Stimulated activated CD4-positive, alpha-beta T cell treated with anti-CD3 and anti-CD28 coated beads, Interleukin-1b, Interleukin-23, amount 100 ng/mL, for 24 hours (primary cell): ENCODE measurements at places on chromosomes 3 and 15.

- no peak for DNase-seq
Measured at GRCh38 chr3:161177991-161178390, 43.1 kb upstream of the NMD3 start.

- no peak for DNase-seq
Measured at GRCh38 chr15:40944510-40945296, 8.6 kb upstream of the CHAC1 start.

GRCh38 chr3:61181874-61182273 lies 69.4 kb downstream of the FHIT start:
- DNase-seq, result no peak

- DNase-seq, result no peak
Measured at GRCh38 chr3:123236902-123237301, 35.2 kb downstream of the SEC22A start.

DNA sequence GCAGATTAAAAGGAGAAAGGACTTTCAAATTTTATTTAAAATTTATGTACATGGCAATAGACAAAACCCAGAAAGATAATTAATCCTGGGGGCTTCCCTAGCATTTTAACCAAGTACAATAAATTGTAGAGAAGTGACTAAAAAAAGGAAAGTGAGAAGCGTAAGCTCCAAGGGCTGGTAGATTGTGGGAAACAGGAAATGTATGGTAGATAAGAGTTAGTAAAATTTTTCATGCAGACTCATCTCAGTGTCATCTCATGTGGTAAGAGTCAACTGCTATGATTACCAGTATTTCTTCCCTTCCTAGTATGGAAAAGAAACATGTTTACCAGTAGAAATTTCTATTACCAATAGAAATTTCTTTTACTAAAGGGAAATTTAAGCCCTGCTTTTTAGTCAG lies 464.3 kb upstream of the AGTR1 start:
- DNase-seq, result no peak

DNA sequence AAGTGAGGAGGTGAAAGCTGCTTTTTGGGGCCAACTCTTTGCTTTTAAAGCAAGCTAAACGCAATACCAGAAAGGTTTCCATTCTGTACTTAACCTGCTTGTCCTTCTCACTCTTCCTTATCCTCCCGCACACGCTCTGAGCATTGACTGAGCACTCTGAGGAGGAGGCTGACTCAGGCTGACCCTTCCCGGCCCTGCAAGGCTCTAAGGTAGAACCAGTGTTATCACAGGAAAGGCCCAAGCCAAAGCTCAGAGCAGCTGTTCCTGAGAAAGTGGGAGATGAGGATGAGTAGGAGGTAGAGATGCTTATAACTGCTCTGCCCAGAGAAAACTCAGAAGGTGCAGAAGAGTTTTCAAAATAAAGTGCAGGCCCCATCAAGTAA lies 2.3 kb downstream of the B3GNT5 start:
- no peak for DNase-seq

DNA sequence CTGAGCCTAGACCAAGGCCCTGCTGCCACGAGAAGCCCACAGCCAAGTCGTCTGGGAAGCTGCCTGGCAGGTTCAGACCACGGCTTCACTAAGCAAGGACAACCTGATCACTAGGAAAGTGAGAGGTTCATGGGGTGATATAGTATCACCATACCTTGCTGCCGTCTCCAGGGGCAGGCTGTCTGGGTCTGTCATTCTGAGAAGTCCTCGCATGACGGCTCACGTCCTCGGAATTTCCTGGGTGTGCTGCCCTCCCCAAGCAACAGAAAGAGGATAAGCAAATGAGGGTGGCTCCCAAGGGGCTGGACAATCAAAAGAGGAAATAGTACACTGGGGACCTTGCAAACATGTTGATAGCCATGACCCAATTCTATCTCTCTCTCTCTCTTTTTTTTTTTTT lies 207.4 kb upstream of the IGF1R start:
- DNase-seq, result no peak

GRCh38 chr3:43994657-43995546 lies 246.8 kb upstream of the TOPAZ1 start:
- no peak for DNase-seq

DNA sequence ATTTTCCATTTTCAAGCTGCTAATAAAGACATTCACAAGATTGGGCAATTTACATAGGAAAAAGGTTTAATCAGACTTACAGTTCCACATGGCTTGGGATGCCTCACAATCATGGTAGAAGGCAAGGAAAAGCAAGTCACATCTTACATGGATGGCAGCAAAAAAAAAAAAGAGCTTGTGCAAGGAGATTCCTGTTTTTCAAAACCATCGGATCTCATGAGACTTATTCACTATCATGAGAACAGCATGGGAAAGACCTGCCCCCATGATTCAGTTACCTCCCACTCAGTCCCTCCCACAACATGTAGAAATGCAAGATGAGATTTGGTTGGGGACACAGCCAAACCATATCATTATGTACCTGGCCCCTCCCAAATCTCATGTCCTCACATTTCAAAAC lies 202.0 kb downstream of the FNDC3B start:
- no peak for DNase-seq

- no peak for DNase-seq
Measured at GRCh38 chr3:15271785-15272381, 60.5 kb downstream of the SH3BP5 start.

DNA sequence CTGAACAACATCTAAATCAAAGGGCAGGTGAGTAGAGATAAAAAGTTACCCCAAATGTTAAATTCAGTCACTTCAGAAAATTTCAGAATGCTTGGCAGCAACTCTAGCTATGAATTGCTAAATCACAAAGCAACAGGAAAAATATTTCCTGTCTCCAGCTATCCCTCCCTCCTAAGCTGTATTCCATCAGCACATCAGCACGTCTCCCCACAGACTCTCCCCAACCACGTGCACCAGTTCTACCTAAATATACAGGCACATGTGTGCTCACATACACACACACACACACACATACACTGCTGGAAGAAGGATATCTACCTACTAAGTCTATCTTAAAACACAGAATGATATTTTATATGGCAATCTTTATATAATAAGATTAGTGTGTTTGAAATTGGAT lies 177.1 kb upstream of the ARHGEF26 start:
- DNase-seq, result no peak

- DNase-seq, result no peak
Measured at GRCh38 chr15:54722342-54722986, 474.3 kb downstream of the RSL24D1 start.

- no peak for DNase-seq
Measured at GRCh38 chr3:99859825-99860224, 42.2 kb downstream of the CMSS1 start.

DNA sequence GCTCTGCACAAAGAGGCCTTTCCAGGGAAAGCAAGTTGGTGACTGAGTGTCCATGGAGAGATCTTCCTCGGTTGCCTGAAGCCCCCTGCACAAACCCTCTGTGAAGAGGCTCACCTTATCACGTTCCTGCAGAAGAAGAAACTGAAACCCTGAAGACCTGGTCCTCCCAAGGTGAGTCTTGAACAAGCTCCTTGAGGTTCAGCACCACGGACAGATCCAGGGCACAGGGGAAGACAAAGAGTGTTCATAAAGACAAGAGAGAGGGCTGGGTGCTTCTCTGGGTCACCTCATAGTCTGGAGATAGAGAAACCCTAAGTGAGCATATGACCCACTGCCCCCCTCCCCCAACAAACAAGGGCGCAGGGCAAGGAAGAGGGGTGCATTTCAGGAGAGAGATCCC lies 21.7 kb upstream of the TBC1D21 start:
- DNase-seq, result no peak

GRCh38 chr15:83108266-83109219 lies 1.1 kb downstream of the TM6SF1 start:
- DNase-seq, result no peak

DNA sequence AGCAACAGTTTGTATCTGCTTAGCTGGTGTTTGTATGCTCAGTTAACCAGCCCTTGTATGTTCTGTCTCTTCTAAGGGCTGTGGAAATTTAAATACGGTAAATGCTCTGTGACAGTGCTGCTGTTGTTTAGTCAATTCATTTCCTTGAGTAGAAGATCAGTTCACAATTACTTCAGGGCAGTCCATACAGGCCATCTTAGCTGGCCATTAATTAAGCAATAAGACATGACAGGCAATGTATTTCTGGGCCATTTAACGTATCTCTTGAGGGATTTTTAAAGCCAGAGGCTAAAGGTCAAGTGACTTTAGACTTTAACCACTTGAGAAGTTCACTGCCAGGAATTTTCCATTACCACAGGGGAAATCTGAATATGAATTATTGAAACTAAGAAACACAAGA lies 351.8 kb downstream of the ZIC1 start:
- no peak for DNase-seq

- no peak for DNase-seq
Measured at GRCh38 chr15:67189326-67190051, 65.0 kb downstream of the AAGAB start.

DNA sequence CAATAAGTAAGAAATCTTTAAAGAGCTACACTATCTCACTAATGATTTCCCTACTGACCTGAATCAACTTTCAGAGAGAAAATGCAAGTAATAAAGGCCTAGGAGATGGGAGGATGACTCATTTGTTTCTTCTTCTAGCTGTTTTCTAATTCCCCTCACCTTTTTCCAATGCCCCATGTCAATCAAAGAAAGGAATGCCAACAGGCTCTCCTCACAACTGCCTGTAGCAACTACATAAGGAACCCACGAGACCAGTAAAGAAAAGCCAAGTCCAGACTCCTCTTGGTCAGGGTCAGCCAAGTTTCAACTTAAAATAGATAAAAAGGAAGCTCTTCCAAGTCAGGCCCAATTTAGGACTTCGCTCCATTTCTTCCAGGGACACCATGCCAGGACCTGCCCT lies 201.9 kb downstream of the TNIK start:
- no peak for DNase-seq

- no peak for DNase-seq
Measured at GRCh38 chr3:49257187-49257586, 19.8 kb downstream of the C3orf62 start.

GRCh38 chr3:20561166-20561565 lies 375.2 kb upstream of the SGO1 start:
- no peak for DNase-seq

- no peak for DNase-seq
Measured at GRCh38 chr15:69763831-69764230, 311.2 kb downstream of the RPLP1 start.

- no peak for DNase-seq
Measured at GRCh38 chr3:153338487-153338886, 176.5 kb downstream of the RAP2B start.

DNA sequence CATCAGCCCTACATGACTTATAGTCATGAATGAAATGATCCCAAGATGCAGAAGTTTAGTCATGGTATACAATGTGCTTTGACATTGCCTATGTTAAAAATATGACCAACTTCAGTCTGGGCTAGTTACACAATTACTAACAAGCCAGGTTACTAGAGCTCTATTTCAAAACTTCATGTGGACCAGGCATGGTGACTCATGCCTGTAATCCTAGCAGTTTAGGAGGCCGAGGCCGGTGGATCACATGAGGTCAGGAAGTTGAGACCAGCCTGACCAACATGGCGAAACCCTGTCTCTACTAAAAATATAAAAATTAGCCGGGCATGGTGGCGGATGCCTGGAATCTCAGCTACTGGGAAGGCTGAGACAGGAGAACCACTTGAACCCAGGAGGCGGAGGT lies 613.0 kb downstream of the CADM2 start:
- no peak for DNase-seq

DNA sequence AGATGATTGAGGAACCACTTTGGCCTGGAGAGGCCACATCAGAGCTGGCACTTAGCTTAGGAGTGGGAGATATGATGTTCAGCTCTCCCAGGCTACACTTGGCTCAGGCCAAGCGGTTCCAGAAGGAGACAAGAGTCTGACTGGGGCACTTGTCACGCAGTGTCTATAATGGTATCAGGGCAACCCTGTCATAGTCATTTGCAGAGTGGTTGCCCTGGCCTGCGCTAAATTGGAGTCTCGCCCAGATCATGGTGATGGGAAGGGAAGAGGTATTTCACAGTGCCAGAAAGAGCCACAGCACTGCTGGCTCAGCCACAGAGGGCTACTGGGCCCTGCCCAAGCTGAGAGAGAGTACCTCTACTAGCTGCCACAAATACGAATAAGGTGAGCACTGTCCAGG lies 186.9 kb upstream of the CRBN start:
- DNase-seq, result no peak

DNA sequence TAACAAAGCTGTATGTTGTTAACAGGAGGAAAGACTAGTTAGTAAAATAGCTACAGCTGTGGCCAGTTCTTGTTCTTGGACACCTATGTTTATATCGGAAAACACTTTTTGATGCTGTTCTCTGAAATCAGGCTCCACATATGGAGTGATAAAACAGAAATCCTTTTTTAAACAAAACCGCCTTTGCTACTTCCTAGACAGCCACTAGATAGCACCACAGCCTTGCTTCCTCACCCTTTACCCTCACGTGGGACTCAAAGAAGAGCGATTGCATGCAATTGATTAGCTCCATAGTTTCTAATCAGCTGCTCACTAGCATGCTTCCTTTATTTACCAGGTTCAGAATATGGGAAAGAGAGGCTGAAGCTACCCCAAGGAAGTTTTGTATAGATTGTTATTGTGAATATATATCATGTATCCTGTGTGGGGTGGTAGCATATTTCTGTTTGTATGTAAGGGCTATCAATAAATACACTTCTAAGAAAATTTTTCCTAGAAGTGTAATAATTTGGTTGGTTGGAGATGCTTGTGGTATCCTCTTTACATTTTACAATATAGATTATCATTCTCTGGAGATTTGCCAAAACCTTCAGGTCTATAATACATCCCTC lies 4.3 kb upstream of the MTFMT start:
- no peak for DNase-seq

DNA sequence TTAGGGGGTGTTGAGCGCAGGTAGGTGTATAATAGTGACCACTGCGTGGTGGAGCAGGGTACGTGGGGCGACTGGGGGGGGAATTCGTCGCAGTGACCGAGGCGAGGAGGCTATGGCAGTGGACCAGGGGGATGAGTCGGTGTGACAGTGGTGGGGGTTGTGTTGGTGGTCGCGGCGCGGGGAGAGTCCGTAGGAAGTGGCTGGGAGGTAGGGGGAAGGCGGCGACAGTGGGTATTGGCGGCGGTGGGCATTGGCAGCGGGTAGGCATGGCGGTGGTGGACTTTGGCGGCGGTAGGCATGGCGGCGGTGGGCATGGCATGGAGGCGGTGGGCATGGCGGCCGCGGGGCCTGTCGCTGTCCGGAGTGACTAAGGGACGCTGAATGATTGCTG lies 739 bp downstream of the SNRPN start:
- no peak for DNase-seq

- DNase-seq, result no peak
Measured at GRCh38 chr15:91113030-91113429, 13.0 kb downstream of the SV2B start.

DNA sequence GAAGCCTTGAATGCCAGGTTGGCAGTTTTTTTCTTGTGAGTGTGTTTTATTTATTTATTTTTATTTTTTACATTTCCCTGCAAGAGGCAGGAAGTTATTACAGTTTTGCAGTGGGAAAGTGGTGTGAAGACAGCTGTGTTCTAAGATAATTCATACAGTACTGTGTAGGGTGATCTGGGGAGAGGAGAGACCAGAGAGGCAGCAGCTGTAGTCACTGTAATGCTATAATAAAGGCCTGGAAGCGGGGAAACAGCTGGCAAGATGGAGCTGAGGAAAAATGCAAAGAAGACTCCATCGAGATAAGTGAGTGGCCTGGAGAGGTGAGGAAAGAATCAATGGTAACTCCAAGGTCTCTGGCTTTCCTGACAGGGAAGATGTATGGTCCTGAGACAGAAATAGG lies 23.1 kb downstream of the CNTN3 start:
- no peak for DNase-seq
